ENCODE measurements at places on chromosomes 1 and 21.
A peak's percentile ranks its signal among the peaks of the same experiment; 100 is the strongest.

- no peak for DNase-seq
Observed at GRCh38 chr1:37347104-37347649, 127.2 kb upstream of the ZC3H12A start.

- DNase-seq: no peak
Observed at GRCh38 chr1:174448974-174449373, 1.2 kb downstream of the GPR52 start.

DNA sequence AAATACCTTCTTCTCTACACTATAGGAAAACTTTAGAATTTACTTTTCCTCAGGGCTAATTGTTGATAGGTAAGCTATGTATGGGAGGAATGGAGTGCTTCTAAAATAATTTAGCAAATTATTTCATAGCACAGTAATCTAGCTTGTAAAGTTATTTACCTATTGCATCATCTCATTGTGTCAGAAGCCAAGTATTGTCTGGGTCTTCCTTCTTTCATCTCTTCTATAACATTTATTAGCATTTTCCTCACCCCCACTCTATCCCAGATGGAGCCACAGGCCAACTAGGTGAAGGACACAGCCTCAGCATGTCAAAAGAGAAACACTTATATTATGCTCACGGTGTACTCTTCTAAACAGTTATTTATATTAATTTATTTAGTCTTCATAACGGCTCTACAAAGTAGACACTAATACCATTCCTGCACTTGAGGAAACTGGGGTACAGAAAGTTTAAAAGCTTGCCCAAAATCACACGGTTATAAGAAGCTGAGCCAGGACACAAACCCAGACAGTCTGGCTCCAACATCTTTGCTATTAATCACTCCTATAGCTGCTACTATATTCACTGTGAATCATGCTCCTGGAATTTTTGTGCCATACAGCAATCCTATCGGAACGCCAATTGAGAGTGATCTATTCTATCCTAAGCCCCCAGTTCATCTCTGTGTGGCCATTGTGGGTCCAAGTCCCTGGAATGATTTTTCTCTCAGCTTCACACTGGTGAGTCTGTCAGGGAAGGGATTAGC lies 43.1 kb downstream of the OR10J5 start:
- DNase-seq: no peak

- no peak for DNase-seq
Observed at GRCh38 chr1:5110508-5110907, 456.1 kb downstream of the AJAP1 start.

- no peak for DNase-seq
Observed at GRCh38 chr1:47913225-47913823, 83.9 kb downstream of the TRABD2B start.

- DNase-seq: no peak
Observed at GRCh38 chr1:197619008-197619640, 156.2 kb downstream of the DENND1B start.

GRCh38 chr1:109863667-109864046 lies 47.0 kb upstream of the CSF1 start:
- DNase-seq: no peak

DNA sequence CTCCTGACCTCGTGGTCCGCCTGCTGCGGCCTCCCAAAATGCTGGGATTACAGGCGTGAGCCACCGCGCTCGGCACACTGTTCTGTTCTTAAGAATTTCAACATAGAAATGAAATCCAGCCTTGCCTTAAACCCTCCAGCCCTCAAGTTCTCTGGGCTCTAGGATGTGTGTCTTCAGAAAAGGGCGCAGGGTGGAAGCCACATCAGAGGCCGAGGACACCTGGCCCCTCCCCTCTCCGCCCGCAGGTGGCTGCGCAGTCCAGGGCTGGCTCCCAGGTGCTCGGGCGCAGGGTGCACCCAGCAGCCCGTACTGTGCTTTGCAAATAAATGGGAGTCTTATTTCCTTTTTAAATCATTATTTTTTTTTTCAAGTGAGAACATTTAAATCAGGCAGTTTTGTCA lies 2.0 kb upstream of the C1orf174 start:
- DNase-seq: no peak

DNA sequence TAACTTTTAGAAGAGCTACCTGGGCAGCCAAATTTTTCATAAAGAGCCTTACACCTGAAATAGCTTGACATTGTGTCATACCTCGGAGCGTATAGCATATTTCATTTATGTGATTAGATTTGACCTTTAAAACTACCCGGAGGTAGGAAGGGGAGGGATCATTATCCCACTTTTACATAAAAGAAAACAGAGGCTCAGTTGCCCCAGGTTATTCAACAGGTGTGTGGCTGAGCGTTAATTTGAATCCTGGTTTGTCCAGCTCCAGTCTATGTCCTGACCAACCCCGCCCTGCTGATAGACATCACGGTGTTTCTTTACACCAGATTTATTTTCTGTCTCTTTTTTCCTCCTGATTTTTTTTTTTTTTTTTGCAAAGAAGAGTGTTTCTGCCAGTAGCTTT lies 39.7 kb downstream of the PBX1 start:
- DNase-seq: no peak

DNA sequence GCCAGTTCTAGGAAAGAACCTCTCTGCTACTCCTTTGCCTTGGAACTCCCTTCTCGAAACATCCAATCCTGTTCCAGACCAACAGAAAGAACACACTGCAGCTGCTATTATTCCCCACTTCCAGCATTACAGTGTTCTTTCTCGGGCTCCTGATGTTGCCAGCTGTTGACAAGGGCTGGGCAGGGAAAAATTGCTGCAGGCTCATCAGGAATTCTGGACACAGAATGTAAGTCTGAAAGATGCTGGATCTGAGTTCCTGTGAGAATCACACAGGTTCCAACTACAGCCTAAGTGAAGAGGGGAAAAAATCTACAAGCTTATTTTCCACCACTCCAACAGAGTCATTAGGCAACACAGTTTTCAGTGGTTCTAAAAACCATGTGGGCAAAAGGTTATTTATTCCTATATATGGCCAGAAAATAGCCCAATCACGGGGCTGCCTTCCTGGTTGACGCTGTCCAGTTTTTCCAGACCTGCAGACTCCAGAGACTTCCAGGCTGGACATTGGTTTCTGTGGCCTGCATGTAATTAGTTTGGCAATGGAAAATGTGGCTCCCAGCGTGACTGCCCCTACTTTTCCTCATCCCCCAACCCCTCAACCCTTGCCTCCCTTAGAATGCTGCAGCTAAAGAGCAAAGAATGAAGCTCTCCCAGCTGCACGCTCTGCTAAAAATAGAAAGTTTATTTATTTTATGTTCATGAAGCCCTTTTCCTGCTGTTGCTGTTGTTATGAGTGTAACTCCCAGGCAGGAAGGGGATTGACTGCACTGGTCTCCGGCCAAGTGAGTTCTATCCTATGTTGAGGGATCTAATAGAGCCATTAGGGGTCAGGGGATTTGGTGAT lies 8.3 kb upstream of the KIAA0040 start:
- DNase-seq: no peak

- no peak for DNase-seq
Observed at GRCh38 chr1:198495631-198496030, 44.8 kb downstream of the ATP6V1G3 start.

DNA sequence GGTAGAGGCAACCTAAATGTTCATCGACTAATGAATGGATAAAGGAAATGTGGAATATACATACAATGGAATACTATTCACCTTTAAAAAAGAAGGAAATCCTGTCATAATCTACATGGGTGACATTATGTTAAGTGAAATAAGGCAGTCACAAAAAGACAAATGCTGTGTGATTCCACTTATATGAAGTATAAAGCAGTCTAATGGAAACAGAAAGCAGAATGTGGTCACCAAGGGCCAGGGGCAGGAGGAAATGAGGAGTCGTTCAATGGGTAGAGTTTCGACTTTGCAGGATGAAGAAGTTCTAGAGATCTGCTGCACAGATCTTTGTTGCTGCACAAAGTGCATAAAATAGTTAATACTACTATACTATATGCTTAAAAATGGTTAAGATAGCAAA lies 7.8 kb downstream of the DIPK1A start:
- DNase-seq: peak; percentile 35

DNA sequence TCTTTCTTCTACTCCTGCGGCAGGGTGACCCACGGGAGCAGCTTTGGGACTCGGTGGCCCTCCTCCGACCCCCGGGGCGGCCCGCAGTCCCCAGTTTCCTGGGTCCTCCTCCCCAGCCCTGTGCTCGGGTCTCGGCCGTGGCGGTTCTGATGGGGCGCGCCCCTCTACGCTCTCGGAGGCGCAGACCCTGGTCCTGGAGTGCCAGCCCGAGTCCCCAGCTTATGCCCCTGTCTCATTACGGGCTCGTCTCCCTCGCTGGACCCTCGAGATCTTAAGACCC lies 430 bp downstream of the BTG2 start:
- no peak for DNase-seq

DNA sequence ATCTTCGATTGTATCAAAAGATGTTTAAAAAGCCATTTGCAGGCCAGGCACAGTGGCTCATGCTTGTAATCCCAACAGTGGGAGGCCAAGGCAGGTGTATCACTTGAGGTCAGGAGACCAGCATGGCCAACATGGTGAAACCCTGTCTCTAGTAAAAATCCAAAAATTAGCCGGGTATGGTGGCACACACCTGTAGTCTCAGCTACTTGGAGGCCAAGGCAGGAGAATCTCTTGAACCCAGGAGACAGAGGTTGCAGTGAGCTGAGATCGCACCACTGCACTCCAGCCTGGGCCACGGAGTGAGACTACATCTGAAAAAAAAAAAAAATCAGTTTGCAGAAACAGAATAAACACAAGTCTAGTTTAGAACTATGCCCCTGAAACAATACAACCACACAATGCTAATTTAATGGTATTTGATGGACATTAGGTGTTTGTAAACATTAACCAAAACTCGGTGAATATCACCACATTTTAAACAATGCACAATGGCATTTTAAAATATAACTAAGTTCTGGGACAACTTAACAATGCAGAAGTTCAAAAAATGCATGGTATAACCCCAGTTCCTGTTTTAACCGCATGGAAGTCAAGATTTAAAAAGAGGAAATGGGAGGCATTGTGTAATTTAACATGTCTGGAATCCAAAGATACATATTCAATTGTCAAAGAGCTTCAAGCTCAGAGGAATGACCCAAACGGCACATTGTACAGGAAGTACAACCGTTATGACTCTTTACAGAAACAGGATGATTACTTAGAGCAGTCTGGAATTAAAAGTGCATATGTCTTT lies 7.1 kb upstream of the PTTG1IP start:
- DNase-seq: peak; percentile 18

DNA sequence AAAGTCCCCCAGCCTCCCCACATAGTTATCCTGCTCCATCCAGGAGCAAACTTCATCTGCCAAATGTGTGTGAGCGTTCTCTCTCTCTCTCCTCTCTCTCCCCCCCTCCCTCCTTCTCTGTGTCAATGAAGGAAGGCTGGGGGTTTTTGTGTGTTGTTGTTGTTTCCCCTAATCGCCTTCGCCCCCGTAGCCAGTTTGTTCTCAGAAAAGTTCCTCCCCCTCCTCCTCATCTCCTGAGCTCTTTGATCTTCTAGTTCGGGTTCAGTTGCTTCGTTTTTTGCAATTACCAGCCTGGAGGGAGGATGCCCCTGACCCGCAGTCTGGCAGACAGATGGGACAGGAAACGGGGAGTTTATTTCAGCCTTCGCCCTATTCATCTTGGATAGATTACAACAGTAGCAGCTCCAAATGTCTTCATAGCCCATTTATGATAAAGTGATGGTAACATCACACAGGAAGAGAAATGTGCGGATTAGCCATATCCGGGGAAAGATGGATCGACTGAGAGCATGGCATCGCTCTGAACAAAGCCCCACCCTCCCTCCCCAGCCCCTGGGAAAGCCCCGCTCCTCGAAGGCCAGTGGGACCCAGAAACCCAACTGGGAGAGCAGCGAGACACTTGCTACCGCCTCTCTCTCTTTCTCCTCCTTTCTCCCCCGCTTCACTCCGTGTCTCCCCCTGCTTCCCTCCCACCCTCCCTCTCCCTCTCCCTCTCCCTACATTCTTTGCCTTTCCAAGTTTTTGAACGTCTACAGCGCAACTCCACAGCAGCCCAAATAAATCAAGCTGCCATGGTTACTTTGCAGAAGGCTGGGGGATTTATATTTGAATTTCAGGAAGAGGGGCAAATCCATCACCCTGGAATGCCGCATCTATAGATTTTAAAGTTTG lies 139.7 kb upstream of the ARHGEF16 start:
- no peak for DNase-seq

DNA sequence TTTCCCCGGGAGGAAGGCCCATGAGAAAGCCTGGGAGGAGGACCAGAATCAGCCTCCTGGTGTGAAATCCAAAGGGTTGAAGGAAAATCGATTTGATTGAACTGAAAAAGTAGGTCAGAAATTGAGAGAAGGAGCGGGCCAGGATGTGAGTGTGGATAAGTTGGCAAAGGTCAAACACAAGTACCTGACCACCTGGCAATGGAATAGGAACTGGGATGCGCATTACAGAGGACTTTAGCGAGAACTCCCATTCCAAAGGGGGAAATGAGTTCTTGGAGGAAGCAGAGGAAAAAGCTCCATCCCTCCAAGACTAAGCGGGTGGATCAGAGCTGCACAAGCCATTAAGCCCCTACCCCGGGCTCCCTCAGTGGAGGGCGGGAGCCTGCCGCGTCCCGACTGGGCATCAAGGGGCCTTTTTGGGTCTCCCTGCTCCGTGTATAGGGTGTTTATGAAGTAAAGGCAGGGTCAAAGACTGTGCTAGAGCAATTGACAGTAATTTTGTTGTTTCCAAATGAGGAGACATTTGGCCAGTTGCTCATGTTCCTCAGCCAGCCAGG lies 56.4 kb downstream of the TGFB2 start:
- no peak for DNase-seq

DNA sequence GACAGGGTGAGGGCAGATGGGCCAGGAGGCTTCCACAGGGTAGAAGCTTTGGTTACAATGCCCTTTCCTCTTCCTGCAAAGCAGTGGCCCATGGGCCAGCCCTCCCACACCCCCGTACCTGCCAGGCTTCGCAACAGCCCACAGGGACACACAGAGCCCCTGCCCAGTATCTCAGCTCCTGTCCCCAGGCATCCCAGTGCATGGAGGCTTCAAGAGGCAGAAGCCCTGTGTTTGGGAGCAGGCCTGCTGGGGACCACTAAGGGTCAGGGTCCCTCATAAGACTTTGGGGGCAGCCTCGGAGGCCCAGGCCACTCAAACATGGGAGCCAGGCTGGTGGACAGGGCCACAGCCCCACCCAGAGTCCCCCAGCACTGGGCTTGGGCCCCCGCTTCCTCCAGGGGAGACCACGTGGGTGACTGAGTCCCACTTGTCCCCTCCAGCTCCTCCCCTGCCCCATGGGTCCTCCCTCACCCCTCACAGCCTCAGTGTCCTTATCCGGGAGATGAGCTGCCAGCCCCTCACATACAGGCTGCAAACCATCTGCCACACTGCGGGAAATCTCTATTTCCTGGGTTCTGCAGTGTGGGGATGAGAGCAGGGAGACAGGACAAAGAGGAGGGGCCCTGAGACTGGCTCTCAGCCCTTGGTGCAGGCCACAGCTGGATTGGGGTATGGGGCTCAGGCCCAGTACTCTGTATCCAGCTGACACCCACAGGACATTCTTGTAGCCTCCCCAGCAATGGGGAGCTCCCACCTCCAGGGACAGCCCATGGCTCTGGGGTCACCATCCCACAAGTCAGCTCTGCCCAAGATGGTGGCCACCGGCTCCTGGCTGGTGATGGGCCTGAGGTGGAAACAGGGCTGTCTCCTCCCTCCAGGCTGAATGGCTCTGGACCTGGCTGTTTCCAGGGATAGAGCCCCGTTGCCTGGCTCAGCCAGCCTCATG lies 50.7 kb downstream of the WNT9A start:
- peak; percentile 0 for DNase-seq

- DNase-seq: no peak
Observed at GRCh38 chr21:22297575-22297974, 1299.4 kb downstream of the NCAM2 start.

- peak; percentile 22 for DNase-seq
Observed at GRCh38 chr21:25563361-25564116, 43.7 kb downstream of the MRPL39 start.

Data from CD4-positive, alpha-beta T cell treated with Interferon gamma for 1 hour (primary cell).